ENCODE measurements at places on chromosomes 4 and X. TPM values are rescaled to one million over a fixed set of nuclear protein-coding genes. Genes with fewer than 3 reads are reported as not detected.

The ZNF280C gene
- total RNA-seq, result 5.1 TPM

The NLGN4X gene
- not detected for total RNA-seq

The DDX53 gene
- total RNA-seq, result not detected

The BANK1 gene
- total RNA-seq, result 0.33 TPM

The GIMD1 gene
- total RNA-seq, result not detected

The RPS6KA6 gene
- total RNA-seq, result 0.05 TPM

The RPA4 gene
- total RNA-seq, result 0.50 TPM
